Astrocyte of the hippocampus (primary cell): ENCODE measurements at places on chromosomes 13 and 19.

DNA sequence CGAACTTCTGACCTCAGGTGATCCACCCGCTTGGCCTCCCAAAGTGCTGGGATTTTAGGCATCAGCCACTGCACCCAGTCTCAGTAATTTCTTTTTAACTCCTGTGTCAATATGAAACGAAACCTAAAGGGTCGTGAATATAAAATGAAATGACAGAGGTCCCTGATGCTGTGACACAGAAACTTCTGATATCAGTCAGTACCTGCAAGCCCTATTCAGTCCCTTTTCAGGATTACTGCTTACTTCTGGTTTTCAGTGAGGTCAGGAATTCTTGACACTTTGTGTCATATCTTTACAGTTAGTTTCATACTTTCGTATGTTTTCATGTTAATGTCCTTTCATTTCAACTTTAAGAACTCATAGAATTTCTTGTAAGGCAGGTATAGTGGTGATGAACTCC lies 58.7 kb downstream of the RNF17 start:
- no peak for DNase-seq

GRCh38 chr13:57739089-57739488 lies 107.5 kb downstream of the PCDH17 start:
- DNase-seq: peak; percentile 13

DNA sequence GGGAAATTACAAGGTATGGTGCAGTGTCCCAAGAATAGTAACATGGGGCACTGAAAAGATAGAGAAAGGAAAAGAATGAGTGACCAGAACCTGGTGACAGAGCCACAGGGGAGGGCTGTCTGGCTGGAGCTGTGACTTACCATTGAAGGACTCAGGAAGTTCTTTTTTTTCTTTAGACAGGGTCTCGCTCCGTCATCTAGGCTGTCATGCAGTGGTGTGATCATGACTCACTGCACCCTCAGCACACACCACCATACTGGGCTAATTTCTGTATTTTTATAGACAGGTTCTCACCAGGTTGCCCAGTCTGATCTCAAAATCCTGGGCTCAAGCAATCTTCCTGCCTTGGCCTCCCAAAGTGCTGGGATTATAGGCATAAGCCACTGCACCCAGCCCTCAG lies 8.8 kb upstream of the CPB2 start:
- peak; percentile 71 for DNase-seq

DNA sequence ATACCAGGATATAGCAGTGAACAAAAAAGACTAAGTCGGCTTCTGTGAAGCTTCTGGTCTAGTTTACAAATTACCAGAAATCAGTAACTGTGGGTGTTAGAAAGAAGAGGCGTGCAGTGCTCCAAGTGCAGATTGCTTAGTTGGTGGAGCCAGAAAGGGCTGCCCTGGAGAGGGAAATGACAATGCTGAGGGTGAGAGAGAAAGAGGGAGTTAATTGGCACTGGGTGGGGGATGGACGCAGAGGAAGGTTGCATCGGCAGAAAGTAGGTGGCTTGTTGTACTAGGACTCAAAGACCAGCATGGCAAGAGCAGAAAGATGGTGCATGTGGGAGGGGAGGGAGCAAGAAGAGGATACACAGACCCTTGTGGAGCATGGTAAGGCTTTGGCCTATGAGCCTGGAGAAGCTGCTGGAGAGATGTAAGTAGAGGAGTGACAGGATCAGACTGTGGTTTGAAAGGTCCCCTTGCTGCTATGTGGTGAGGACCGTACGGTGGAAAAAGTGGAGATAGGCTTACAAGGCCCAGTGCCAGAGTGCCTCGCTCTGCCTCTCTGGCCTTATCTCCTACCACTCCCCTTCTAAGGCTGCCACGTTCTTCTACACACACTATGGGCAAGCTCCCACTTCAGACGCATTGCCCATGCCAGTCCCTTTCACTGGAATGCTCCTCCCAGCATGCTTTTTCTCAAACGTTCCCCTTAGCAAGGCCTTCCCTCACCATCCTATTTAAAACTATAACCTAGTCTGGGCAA lies 13.5 kb downstream of the SMG9 start:
- DNase-seq: no peak

- no peak for DNase-seq
Measured at GRCh38 chr19:54299126-54299498, 13.9 kb downstream of the LILRA5 start.

GRCh38 chr13:71516521-71516920 lies 350.5 kb downstream of the DACH1 start:
- DNase-seq: no peak

DNA sequence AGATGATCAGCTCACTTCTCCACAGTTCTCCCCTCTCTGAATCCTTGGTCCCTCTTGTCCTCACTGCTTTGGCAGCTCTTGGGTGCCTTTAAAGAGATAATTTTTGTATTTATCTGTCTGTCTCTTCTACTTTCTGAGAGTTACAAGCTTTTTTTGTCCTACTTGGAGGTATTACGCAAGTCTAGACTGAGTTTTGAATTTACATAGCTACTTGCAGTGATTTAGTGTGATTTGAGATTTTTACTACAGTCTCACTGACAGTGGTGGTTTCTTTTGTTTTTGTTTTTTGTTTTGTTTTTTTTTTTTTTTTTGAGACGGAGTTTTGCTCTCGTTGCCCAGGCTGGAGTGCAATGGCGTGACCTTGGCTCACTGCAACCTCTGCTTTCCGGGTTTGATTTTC lies 22.1 kb downstream of the URI1 start:
- DNase-seq: no peak

DNA sequence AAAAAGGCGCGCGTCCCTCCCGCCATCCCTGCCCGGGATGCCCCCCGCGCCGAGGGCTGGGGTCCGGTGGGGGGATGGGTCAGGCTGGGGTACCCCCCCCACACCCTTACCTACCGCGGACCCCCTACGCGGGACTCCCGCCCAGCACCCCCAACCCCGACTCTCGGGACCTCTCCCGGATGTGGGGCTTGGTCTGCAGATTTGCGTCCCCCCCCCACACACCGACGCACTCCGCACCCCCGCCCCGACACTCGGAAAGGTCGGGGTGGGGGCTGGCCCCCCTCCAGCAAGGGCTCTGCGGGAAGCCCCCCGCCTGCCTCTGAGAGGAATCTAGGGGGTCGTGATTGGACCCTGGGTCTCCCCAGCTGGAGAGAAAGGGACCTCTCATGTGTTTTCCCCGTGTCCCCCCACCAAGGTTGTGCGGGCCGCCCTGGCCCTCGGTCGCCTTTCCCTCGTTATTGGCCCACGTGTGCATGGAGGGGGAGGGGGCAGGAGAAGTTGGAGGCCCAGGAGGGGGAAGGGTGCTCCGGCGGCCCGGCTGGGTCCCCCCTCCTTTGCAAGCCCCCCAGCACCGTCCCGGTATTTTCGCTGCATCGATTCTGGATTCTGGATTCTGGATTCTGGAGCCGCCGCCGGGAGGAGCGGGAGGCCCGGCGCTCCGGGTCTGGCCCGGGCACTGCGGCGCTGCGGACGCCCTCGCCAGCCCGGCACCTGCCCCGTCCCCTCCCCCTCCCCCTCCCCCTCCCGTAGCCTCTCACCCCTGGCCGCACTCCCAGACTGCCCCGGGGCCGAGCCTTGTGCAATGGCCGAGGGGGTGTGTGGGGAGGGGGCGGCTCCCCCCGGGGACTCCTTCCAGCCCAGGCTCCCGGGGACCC lies 607 bp downstream of the NFIC start:
- DNase-seq: peak; percentile 62
